ENCODE measurements at places on chromosomes 1 and 21.

DNA sequence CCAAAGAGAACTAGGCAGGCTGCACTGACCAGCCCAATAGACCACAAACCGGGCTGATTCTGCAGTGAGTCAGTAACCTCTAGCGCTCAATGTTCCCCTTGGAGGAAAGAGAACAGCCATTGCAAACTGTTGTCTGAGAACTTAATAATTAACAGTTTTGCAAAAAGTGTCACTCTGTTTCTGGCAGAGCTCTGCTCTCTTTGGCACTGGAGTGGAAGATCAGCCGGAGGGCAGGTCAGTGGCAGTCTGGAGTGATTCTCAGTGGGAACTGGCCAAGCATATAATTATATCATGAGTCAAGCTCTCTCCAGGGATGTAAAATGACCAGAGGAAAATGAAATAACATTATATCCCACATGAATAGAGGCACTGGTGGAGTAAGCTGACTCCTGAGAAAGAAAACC lies 238.3 kb downstream of the HLX start:
- DNase-seq: peak; percentile 81

GRCh38 chr1:229068270-229068987 lies 202.5 kb upstream of the RAB4A start:
- DNase-seq: no peak

DNA sequence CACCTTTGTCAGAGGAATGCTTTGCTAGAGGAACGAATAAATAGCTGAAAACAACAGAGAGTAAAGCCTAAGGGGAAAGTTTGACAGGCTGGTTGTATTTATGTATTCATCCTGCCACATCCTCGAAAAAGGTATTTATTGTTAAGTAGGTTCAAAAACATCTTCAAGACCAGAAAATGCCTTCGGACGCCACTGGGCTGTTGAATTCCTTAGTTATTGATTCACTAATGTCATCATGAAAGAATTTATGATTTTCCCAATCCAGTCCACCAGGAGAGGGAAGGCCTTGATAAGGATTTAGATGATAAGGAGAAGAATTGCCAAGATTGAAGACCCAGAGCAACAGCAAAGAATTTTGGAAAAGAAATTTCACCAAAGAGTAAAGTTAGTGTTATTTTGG lies 35.2 kb upstream of the MAB21L3 start:
- DNase-seq: no peak

- no peak for DNase-seq
Observed at GRCh38 chr1:58524353-58524945, 22.1 kb downstream of the OMA1 start.

- no peak for DNase-seq
Observed at GRCh38 chr1:208324005-208324404, 79.8 kb upstream of the PLXNA2 start.

DNA sequence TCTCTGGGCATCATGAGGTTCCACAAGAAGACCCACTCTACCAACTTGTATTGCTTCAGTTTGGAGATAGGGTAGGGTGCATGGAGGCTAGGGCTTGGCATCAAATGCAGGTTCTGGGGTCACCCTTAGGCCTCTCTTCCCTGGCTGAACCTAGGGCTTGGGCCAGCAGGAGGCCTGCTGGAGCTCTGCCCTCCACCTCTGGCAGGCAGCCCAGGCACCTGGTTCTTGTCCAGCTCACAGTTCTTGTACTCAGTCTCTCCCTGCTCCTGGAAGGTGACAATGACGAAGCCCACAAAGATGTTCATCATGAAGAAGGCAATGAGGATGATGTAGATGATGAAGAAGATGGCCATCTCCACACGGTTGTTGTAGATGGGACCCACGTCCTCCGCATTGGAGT lies 37.5 kb upstream of the KIF21B start:
- DNase-seq: no peak

GRCh38 chr1:188782220-188782841 lies 1695.3 kb downstream of the BRINP3 start:
- DNase-seq: peak; percentile 76

DNA sequence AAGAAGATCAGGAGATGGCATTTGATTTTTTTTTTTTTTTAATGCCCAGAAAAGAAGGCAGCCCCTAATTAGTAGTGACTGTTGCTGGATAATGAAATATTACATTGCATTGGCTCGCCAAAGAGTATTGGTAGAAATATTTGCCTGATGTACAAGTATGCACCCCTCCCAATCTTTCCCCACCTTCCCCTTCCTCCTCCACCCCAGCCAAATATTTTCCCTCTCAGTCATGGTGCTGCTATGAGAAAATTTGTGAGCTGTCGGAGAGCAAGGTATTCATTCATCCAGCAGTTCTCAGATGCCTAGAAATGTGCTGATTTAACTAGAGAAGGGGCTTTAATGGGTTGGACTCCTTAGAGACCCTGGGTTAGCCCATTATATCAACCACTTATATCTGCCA lies 50.5 kb upstream of the IKBKE start:
- DNase-seq: no peak

DNA sequence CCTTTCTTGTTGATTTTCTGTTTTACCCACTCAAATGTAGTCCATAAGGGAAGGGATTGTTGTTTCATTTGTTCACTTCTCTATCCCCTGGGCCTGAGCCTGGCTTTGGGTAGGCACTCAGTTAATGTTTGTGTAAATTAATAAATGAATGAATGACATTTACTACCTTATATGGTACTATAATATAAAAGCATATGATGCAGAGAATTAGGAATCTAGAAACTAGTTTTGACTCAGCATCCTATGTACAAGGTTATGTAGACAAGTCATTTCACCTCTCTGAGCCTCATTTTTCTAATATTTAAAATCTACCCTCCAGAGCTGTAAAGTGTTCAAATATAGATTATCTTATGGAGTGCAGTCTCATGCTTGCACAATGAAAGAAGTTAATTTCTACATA lies 68.9 kb upstream of the S1PR1 start:
- DNase-seq: no peak

DNA sequence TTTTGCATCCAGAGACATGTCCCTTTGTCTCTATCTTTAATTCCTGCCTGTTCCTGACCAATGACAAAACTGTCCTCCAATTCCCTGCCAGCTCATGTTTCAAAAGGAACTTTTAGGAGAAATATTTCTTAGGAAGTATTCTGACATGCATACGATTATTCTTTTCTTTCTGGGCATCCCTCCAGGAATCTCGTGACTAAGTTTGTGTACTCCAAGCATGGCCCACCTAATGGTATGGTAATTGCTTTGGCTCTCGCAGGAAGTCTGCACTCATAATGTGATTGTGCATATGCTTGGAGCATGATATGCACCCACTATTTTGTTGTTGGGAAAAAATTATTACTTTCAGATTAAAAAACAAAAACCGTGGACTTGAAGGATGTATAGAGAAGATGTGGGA lies 256.4 kb downstream of the PRDM2 start:
- peak; percentile 36 for DNase-seq

- no peak for DNase-seq
Observed at GRCh38 chr21:45186709-45187108, 101.0 kb downstream of the POFUT2 start.

DNA sequence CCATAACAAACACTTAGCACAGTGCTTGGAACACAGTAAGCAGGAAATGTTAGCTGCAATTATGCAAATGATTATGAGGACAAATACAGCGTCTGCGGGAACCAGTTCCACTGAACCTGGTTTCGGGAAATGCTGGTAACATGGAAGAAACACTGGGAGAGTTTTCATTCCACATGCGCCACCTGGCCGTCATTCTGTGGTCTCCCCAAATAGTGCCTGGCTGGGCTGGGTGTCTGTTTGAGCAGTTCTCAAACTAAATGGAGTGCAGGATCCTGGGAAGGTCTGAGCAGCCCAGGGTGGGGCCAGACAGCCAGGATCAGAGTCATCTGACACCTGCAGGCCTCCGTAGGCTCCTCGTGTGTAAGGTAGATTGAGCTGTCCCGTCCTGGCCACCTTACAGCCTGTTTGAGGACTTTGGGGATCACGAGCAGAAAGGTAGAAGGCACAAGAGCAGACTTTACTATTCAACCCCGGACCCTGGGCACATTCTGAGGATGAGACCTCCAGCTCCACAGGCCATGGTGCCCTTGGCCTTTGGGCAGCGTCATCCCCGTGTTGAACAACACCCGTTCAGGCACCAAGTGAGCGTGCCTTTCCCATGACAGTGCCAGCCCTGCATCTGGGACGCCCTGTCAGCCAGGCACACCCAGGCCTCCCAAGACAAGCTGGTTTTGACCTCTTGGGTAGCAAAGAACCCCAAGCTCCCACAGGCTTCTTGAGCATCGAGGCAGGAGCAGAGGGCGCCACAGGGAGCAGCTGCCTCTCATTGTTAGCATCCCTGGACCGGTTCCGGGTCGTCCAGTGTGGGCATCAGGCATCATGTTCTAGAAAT lies 101.9 kb downstream of the PRDM2 start:
- no peak for DNase-seq

- no peak for DNase-seq
Observed at GRCh38 chr1:174791863-174792262, 207.9 kb upstream of the CACYBP start.

GRCh38 chr1:27141266-27142003 lies 13.5 kb downstream of the SLC9A1 start:
- DNase-seq: no peak

DNA sequence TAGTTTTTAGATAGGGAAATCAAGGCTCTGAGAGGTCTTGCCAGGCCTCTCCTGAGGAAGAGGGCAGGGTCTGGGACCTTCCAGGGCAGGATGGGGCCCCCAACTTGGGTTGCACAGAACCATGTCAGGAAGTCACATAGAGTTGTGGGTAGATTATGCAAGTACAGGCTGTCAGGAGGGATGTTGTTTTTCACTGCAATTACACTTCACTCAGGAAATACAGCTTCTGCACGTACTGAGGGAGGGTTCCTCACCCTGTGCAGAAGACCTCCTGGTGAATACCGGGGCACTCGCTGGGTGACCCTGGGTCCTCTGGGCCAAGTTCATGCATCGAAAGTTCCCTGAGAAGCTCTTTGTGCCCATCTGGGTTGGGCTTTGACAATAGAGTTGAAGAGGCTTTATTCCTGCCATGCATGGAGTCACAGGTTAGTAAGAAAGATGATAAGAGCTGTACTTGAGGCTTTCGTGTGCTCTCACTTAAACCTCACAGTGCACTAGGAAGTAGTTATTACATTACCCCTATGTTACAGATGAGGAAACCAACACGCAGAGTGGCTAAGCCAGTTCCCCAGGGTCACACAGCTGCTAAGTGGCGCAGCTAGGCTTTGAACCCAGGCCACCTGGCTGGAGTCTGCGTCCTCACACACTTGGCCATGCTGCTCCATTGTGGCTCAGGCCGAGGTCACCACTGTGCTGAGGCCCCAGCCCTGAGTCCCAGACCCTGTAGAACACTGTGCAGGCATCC lies 16.2 kb upstream of the TNFRSF1B start:
- no peak for DNase-seq

DNA sequence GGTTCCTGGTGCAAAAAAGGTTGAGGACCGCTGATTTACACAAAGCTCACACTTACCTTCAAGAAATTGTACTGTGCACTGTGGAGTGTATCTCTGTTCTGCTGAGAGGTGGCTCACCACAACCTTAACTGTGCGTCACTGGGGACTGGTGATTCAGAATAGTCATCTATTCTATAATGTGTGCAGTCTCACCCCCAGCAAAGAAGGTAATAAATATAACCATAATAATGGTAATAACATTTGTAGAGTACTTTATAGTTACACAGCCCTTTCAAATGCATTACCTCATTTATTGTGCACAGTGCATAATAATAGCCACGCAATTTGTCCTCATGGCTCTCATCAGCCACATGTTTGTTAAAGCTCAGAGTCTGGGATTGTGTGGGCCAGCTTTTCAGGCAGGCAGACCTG lies 59.4 kb upstream of the DUSP10 start:
- DNase-seq: no peak

DNA sequence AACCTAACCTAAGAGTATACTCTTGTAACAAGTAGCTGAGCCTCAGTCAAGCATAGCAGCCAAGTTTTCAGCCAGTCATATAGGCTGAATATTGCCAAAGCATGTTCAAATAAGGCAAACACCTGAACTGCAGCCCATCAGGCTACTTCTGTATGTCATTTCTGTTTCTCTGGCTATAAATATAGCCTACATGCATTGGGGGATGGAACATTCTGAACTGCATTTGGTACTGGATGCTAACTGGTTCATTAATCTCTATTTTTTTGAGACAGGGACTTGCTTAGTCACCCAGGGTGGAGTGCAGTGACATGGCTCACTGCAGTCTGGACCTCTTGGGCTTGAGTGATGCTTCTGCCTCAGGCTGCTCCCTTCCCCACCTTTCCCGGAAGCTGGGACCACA lies 37.3 kb downstream of the MAST2 start:
- DNase-seq: no peak

GRCh38 chr1:82491301-82492048 lies 690.7 kb downstream of the ADGRL2 start:
- no peak for DNase-seq

- no peak for DNase-seq
Observed at GRCh38 chr21:34962586-34963222, 86.4 kb downstream of the RUNX1 start.

GRCh38 chr1:161824618-161825017 lies 58.5 kb downstream of the ATF6 start:
- DNase-seq: no peak

GRCh38 chr1:30735124-30735523 lies 11.7 kb upstream of the MATN1 start:
- DNase-seq: no peak

DNA sequence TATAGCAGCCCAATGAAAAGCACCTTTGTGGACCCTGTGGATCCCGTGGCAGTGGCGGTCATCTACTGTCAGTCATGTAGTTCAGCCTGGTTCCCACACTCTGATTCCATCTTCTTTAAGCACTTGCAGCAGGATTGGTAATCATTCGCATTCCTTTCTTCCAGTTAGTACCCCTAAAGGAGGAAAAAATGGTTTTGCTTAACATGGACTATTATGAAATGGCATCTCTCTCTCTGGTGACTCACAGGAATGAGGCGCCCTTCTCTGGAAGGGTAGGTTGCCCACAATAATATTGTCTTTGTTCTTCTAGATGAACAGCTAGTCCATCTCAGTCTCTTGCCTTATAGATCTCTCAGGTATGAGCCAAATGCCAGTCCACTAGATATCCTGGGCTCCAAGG lies 127.9 kb upstream of the MROH9 start:
- DNase-seq: peak; percentile 97

- DNase-seq: no peak
Observed at GRCh38 chr1:211557894-211558625, 20.9 kb downstream of the SLC30A1 start.

GRCh38 chr1:119114786-119115185 lies 25.7 kb downstream of the WARS2 start:
- DNase-seq: no peak

Measured in COLO829 (cell line).